ENCODE measurements at places on chromosomes 2 and 18.

- no peak for DNase-seq
These were observed 406.6 kb upstream of the MMADHC start for GRCh38 chr2:149994057-149994728.

- no peak for DNase-seq
These were observed 11.7 kb downstream of the UBR3 start for GRCh38 chr2:169838743-169839489.

DNA sequence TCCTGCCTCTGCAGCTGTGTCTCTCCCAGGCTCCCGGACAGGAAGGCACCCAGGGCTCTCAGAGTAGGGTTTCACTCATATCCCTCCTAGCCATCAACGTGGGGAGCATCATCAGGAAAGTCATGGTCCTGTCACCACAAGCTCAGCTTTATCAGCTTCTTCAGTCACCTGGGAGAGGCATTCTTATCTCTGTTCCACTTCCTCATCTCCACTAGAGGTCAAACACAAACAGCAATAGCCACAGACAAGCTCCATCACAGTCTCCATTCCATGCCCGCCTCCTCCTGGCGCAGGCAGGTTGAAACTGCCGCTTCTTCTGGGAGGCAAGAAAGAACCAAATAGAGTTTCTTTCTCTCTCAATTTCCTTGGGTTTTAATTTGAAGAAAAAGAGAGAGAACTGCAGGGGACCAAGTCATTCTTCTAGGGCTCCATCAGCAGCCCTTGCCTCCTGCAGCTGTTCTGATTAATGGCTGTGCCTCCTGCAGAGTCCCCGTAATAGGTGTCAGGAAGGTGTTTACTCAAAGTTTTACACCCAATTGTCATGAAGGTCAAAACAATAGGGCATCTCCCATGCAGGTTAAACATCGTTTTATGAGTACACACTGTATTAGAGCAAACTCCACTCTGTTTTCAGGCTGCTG lies 377.9 kb downstream of the TMEM182 start:
- no peak for DNase-seq

DNA sequence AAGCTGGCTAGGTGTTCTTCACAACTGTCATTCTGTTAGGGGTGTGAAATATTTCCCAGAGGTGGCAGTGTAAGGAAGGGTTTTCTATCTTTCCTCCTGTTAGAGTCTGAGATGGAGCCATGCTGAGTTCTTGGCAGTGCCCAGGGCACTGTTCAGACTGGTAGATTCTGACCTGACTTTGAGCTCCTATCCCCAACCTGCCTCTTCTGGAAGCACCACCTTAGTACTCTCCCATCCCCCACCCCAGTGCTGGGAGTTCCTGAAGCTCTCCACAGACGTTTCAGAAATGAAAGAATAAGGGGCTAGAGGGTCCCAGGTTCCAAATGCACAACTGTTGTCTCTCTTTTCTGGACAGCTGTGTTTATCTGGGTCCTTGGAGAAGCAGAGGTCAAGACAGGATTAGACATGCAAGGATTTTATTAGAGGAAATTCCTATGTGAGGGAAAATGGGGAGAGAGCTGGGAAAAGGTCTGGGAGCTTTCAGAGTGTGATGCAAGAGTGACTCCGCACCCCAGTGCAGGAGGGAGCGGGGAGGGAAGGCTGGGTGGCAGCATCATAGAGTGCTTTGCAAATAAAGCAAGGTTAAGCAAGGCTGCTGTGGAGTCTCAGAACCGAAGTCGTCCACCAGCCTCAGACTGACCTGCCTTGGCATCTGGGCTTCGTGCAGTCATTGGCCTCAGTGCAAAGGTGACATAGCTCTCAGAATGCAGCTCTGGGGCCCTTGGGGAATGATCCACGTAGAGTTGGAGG lies 75.5 kb downstream of the SLC4A3 start:
- DNase-seq: no peak

GRCh38 chr2:126100962-126101361 lies 555.0 kb upstream of the GYPC start:
- DNase-seq: no peak
